ENCODE measurements at places on chromosomes 2 and 18.

DNA sequence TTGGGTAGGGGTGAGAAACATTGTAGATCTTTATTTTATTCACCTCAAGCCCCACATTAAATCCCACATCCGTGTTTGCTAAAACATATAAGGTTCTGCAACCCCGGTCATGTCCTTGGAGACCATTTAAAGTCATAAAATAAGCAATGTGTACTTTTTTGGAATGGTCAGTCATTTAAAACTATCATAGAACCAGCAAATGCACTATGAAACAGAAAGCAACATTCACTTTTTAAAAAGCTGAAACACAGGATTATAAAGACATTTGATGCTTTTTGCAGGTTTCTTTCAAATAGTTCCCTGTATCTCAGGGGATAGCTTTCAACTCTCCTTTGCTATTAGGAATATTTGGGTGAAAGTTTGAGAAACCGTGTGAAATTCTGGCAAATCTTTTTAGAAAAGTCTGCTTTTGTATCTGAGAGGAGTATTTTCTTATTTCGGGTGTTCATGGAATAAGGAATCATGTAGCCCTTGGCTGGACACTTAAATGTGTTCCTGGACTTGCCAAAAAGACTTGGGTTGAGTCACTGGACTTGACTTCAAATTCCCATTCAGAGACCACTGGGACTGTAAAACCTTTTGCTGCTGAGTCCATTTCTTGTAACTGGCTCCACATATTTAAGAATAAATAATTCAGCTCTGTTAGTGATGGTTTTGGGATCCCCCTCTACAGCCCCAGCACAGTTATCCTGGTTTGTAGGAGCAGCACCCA, 5.9 kb upstream of the CETN1 start:
- DNase-seq = no peak

DNA sequence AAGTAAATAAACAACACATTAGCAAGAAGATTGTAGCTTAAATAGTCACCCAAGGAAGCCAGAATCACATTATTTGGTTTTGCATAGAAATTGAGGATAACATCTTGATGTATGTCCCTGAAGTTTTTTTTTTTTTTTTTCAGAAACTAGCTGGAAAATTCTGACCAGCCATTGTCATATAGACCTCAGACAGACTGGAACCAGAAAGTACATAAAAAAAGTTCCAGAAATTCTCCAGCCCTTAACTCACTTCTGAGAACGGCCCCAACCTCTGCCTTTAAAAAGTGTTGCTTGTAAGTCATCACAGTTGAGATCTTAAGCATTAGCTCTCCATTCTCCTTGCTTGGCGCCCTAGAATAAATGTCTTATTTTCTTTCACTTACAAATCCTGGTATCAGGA, 350.5 kb downstream of the CCDC85A start:
- no peak for DNase-seq

- DNase-seq = peak; percentile 18
Measured at GRCh38 chr2:161576421-161576820, 47.8 kb upstream of the SLC4A10 start.

GRCh38 chr2:23803965-23804542, 122.9 kb downstream of the ATAD2B start:
- DNase-seq = peak; percentile 11

DNA sequence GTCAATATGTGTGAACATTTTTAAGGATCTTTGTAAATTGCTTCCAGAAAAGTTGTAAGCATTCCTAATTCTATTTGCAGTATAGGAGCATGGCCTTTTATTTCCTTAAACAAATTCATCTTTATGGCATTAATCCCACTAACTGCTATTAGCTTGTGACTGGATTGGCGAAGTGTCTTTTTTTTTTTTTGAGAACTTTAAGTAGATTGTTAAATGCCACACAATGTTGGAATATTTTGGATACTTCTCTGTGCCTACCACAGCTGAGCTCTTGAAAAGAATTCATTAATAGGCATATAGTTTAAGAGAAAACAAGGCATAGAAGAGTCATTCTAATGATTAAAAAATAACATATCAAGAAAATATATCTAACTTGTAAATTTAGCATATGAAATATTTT, 129.7 kb downstream of the LAMA3 start:
- DNase-seq = no peak

- DNase-seq = no peak
Measured at GRCh38 chr2:239500574-239501550, 100.0 kb upstream of the HDAC4 start.

DNA sequence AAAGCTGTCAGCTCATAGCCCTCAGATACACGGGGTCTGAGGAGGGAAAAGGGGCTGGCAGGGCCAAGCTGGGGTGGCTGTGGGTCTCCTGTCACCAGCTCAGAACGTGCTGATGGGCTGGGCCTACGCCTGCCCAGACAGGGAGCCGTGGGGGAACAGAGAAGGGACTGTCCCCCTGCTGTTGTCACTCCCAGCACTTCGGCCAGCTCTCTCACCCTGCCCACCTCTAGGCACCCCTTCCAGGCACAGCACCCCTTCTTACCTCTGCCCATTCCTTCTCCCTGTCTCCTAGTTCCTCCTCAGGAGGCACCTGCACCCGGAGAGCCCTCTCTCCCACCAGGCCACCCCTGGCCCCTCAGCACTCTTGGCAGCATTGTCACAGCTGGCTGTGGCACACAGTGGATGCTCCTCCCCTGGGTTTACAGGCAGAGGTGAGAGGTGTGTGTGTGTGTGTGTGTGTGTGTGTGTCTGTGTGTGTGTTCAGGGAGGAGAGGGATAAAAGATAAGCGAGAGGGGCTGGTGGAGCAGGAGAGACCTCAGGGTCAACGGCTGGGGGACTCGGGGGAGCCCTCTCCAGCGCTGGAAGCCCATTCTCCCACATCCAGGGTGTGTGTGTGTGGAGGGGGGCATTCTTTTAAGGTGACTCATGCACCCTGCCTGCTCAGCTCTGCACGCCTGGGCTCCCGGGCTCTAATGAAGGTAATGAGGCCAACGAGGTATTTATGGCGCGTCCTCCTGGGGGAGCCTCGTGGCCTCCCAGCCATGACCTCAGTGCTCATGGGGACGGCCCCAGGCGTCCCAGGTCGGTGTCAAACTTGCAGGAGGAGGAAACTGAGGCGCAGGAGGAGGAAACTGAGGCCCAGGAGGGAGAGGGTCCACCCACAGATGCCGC, 66.1 kb upstream of the SMAD7 start:
- DNase-seq = no peak

DNA sequence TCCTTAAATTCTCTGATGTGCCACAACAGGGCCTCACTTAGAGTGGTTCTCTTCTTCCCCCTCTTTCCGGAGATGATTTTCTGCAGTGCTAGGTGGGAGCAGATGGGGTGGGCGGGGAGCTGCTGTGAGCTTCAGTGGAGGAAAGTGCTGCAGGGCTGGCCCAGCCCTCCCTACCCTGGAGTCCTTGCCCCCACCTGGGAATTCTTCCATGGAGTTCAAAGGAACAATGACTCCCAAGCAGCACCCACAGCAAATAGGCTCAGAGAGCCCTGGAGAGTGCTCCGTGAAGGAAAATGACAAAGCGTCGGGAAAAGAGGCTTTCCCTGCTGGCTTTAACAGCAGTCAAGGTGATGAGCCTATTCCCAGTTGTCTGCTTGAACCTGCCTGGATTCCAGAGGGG, 28.8 kb downstream of the LOXHD1 start:
- DNase-seq = no peak

GRCh38 chr18:36297417-36298125, at the start of gene FHOD3:
FHOD3 (plus strand) TSS chr18:36297713; CDS start chr18:36297836, 123 bp downstream.
- peak; percentile 19 for DNase-seq

GRCh38 chr2:46161315-46161714, 135.9 kb upstream of the EPAS1 start:
- DNase-seq = no peak

GRCh38 chr2:217827430-217828201, 175.2 kb downstream of the TNS1 start:
- DNase-seq = no peak

GRCh38 chr18:59132810-59133465, 6.7 kb upstream of the SEC11C start:
- no peak for DNase-seq

DNA sequence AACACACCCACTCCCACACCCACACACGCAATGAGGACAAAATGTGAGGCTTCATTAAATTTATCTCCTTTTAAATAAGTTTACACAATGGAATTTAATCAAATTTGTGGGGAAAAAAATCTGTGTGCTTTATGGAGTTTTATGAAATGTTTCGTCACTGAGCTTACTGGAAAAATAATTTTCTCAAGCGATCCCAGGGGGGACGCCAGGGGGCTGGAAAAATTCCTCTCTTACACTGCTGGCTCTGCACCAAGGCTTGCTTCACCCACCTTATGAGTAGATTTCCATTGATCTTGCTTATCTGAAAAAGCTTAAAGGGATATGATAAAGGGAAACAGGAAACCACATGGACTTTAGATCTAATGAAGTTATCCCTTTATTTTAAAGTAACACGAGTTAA, 95.5 kb downstream of the CABYR start:
- no peak for DNase-seq

DNA sequence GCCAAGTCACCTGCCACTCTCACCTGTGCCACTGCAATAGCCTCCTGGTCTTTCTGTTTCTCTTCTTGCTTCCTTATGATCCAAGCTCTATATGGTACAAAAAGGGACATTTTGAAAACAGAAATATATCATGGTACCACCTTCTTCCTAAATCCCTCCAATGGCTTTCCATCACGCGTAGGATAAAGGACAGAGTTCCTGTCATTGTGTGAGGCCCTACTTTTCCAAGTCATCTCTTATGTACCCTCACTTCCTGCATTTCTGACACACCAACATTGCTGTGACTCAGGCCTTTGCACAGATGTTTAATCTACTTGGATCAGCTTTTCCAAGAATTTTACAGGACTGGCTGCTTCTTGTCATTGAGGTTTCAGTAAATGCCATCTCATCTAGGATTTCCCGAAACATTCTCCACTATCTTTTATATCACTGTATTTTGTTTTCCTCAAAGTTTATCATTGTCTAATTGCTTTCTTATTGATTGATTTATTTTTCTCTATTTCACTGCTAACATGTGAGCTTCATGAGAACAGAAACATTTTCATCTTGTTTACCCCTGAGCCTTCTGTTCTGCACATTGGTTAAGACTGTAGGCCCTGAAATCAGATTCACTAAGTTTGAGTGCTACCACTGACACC, 426.1 kb upstream of the FANCL start:
- DNase-seq = no peak

- DNase-seq = no peak
Measured at GRCh38 chr2:179528576-179529069, 264.0 kb upstream of the SESTD1 start.

GRCh38 chr2:7061921-7062320, 144.7 kb downstream of the RNF144A start:
- DNase-seq = no peak

GRCh38 chr18:31487246-31488015, 10.5 kb upstream of the DSG2 start:
- no peak for DNase-seq

GRCh38 chr2:54709336-54709809, 14.1 kb upstream of the EML6 start:
- DNase-seq = no peak

DNA sequence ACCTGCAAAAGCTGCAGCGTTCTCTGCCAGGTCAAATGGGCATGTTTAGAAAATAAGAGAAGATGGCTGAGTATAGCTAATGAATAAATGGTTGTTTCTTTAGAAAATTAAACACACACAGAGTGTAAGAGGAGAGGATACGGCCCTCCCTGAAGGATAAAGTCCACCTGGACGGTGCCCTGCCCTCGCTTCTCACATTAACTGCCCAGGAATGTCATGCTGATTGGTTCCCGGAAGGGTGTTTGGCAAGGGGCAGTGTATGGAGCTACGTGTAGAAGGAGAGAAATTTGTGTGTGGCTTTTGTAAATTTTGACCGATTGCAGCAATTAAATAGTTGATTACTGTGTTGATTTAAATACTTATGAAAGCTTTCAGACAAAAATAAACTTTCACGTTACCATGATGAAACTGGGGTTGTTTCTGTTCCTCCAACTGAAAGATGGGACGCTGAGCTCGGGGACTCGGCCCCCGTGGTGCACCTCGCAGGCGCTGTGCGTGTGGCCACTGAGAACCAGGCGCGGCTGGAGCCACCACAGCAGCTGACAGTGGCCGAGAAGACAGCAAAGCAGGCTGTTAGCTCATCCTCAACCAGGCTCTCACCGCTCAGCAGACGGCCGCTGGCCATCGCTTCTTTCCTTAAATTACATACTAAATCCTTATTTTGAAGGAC, 22.7 kb downstream of the MPPE1 start:
- DNase-seq = no peak

DNA sequence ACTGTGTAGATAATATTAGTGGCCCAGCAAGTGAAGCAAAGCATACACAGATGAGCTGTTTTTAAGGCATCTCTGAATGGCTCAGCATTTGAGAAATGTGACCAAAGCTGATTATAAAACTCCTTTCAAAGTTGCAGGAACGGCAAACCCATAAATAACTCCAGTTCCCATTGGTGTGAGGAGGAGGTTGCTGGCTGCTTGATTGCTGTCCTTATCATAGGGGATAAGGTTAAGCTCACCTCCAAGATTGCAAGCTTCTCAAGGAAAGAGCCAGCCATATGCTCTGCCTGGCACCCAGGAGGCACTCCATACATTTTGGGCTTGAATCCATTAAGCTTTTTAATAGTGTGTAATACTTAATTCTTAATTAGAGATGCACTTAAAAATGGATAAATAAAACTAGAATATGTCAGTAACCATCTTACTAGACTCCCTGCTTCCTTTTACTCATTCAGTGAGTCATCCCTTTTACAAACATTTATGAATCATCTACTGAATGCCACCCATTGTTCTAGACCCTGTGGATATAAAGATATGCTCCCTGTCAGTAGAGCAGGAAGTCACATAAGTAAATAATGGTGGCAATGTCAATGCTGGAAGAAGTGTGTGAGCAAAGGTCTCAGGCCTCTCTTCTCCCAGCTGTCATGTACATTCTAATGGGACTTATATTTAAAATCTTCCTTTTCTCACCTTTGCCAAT, 99.3 kb downstream of the SPATS2L start:
- peak; percentile 78 for DNase-seq

DNA sequence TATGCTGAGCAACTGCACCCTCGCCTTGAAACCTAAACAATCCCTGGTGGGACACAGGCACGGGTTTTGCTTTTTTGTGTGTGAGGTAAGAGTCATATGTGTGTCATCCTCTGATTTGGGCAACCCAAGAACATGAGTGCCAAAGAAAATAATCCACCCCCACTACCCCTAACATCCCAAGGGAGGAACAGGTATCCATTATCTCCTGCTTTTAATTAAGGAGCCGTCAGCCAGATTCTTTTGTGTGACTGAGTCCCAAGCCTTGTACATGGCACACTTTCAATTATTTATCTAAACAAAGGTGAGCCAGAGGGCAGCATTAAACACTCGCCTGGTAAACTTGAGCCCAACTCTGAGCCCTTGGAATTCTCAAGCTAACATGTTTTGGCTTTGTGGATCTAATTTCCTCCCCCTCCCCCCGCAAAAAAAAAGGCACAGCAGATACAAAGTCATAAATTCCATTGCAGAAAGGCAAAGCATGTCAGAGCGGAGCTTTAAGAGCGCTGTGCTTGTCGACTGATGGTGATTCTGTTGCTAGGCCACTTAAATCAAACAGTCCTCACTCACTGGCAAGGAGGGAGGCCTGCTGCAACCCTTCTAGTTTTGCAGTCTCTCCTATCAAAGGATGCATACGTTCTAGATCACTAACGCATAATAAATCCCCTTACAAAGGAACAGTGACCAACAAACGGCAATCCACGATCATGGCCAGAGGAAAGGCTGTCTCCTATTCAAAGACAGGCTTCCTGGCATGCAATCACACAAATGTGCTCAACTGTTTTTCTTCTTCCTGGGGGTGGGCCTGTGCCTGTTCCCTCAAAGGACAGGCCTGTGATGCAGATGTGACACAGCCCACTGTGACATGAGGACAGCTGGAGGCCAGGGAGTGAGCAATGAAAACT, 143.5 kb upstream of the LMAN1 start:
- DNase-seq = no peak
